ENCODE measurements at places on chromosomes 2 and 18. TPM values are rescaled to one million over a fixed set of nuclear protein-coding genes. Genes with fewer than 3 reads are reported as not detected.

The DSG1 gene
- total RNA-seq: 0.13 TPM

The IL37 gene
- not detected for total RNA-seq

The SEMA4F gene
- 1.1 TPM for total RNA-seq

The ADGRF3 gene
- 2.4 TPM for total RNA-seq

The RAX gene
- 0.41 TPM for total RNA-seq

The FBXO48 gene
- total RNA-seq: 0.88 TPM

Measured in motor neuron (in vitro differentiated cells).